Activated naive CD8-positive, alpha-beta T cell treated with anti-CD3 and anti-CD28 coated beads, Interleukin-2, amount 50 U/mL, for 24 hours (primary cell): ENCODE measurements at places on chromosomes 6 and 20.

GRCh38 chr6:158654960-158655489 lies 5.2 kb downstream of the SYTL3 start:
- H3K4me1 ChIP-seq, result peaks cover 78% of the 10 kb centered on the region
- H3K4me3 ChIP-seq, result peak overlapping the region; percentile 86
- no peak for DNase-seq
- peaks cover 4% of the 10 kb centered on the region for H3K27me3 ChIP-seq
- H3K27ac ChIP-seq, result peak overlapping the region; percentile 95
- H3K36me3 ChIP-seq, result peaks cover 84% of the 10 kb centered on the region

- no peak overlapping the region for H3K27ac ChIP-seq
- H3K36me3 ChIP-seq, result no peaks in the 10 kb centered on the region
- peaks cover 20% of the 10 kb centered on the region for H3K4me1 ChIP-seq
- peak overlapping the region; percentile 82 for H3K4me3 ChIP-seq
- H3K27me3 ChIP-seq, result peaks cover 55% of the 10 kb centered on the region
- DNase-seq, result peak; percentile 12
Observed at GRCh38 chr6:107491138-107491609, 1.3 kb downstream of the SOBP start.

GRCh38 chr6:42502127-42502526 lies 50.4 kb upstream of the TRERF1 start:
- DNase-seq, result no peak
- no peaks in the 10 kb centered on the region for H3K36me3 ChIP-seq
- no peak overlapping the region for H3K27ac ChIP-seq
- H3K4me3 ChIP-seq, result no peak overlapping the region
- peaks cover 6% of the 10 kb centered on the region for H3K27me3 ChIP-seq

DNA sequence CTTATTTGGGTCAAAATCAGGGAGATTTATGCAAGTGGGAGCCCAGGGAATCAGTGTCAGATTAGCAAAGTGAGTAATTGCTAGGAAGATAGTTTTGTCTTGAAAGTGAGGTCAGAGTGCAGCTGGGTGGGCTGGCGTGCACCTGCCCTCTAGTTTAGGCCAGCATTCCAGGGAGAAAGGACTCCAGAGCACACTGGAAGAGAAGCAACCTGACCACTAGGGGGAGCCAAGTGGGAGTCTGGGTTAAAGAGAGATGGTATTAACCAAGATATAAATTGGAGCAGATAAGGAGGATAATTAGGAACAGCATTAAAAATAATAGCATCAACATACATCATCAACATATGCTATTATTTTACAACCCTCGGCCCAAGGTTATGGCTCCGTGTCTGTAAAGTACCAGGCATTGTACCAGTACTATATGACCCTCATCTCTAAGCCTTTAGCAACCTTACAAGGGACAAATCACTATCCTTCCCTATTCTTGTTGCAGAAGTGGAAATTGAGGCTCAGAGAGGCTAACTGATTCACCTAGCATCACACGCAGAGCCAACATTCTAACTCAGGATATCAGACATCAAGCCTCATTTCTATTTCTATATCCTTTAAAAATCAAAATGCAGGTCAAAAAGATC lies 57.8 kb downstream of the SLC2A10 start:
- no peak overlapping the region for H3K27ac ChIP-seq
- H3K4me1 ChIP-seq, result no peaks in the 10 kb centered on the region
- DNase-seq, result peak; percentile 17
- H3K27me3 ChIP-seq, result peaks cover 11% of the 10 kb centered on the region

- DNase-seq, result no peak
- no peak overlapping the region for H3K4me3 ChIP-seq
- no peaks in the 10 kb centered on the region for H3K4me1 ChIP-seq
- H3K27ac ChIP-seq, result no peak overlapping the region
Observed at GRCh38 chr6:151307501-151307900, 67.7 kb downstream of the AKAP12 start.

DNA sequence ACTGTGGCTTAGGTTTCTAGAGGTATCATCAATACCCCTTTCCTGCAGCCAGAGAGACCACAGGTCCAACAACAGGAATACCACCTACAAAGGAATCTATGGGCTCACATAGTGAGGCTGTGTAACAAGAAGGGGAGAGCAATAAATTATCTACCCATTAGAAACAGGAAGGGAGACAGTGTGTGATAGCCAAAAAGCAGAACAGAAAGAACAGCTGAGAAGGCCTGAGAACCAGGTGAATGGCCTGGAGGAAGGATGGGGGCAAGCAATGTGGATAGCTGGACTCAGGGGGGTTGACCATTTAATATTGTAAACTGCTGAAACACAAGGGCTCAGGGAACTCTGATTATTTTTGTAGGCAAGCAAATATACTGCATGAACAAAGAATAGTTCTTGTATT lies 628.2 kb downstream of the COL12A1 start:
- no peak overlapping the region for H3K27ac ChIP-seq
- H3K27me3 ChIP-seq, result no peaks in the 10 kb centered on the region
- no peak for DNase-seq

DNA sequence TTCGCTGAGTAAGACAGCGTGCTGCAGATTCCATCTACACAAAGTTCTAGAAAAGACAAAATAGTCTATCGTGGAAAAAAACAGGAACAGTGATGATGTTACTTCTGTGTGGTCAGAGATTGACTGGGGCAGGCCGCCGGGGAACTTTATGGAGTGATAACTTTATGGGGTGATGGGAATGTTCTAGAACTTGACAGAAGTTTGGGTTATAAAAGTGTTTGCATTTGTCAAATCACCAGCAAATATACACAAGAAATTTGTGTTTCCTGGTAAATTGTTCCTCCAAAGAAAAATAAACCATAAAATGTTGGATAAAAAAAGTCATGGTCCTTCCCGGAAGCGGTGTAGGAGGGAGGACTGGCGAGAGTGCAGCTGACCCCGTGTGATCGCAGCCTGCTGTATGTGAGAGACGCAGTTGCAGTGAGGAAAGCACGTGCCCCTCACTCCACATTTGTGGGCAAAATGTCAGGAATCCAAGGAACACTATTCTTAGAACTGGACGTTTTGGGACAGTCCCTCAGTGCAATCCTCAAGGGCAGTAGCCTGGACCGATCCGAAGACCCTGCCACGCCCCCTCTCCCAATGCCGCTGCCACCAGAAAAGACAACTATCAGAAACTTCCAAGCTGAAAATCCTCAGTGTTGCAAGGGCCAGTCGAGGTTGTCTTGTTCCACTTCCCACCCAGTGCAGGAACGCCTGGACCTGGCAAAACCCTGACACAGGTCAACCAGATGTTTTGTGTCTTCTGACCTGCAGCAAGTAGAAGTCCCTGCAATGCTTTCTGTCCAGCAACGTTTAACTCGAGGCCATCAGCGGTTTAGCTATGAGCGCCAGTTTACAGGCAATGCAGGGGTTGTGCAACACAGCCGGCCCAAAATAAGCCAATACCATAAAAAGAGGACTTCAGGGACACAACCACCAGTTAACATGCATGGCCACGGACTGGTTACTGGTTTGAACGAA lies 80.5 kb upstream of the QKI start:
- H3K27me3 ChIP-seq, result peaks cover 8% of the 10 kb centered on the region
- H3K36me3 ChIP-seq, result no peaks in the 10 kb centered on the region
- no peak overlapping the region for H3K27ac ChIP-seq
- DNase-seq, result no peak
- H3K4me3 ChIP-seq, result no peak overlapping the region
- no peaks in the 10 kb centered on the region for H3K4me1 ChIP-seq

DNA sequence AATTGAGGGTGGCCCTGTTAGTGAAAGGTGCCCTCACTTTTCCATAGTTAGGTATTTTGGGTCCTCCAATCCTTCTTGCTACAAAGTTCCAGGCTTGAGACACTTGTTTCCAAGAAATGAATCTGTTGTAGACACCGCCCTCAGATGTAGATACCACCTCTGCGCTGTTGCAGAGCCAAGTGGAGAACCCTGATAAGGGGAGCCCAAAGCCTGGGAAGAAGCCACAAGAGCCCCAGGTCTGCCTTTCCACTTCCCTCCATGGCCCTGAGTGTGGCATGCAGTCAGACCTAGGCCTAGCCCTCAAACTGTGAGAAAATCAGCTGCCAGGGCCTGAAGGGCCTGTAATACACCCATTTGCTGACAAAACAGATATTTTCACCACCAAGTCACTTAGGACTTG lies 37.1 kb downstream of the DTD1 start:
- H3K4me1 ChIP-seq, result no peaks in the 10 kb centered on the region
- no peak for DNase-seq
- no peak overlapping the region for H3K4me3 ChIP-seq
- H3K36me3 ChIP-seq, result peaks cover 8% of the 10 kb centered on the region
- H3K27ac ChIP-seq, result no peak overlapping the region

DNA sequence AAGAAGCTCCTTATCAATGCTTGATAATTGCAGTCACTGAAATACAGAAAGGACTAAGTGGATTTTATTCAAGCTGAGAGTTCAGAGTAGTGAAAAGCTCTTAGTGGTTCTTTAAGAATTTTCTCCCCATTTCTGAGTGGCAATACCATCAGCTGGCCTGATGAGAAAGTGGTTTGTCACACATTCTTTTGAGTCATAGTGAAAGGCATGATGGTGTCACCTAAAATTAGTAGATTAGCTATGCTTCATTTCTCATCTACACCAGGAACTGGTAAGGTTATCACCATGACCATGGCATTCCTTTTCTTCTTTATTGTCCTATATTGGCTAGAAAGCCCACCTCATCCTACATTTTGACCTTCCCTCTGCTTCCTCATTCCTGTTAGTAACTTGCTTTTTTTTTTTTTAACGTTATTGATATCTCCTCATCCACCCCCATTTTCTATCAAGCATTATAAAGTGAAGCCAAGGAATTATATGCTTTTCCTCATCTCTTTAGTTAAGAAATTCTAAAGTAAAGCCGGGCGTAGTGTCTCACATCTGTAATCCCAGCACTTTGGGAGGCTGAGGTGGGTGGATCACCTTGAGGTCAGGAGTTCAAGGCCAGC lies 67.4 kb upstream of the LOC128125822 start:
- no peak overlapping the region for H3K27ac ChIP-seq
- no peaks in the 10 kb centered on the region for H3K36me3 ChIP-seq
- no peak overlapping the region for H3K4me3 ChIP-seq
- no peak for DNase-seq
- H3K27me3 ChIP-seq, result no peaks in the 10 kb centered on the region
- no peaks in the 10 kb centered on the region for H3K4me1 ChIP-seq

DNA sequence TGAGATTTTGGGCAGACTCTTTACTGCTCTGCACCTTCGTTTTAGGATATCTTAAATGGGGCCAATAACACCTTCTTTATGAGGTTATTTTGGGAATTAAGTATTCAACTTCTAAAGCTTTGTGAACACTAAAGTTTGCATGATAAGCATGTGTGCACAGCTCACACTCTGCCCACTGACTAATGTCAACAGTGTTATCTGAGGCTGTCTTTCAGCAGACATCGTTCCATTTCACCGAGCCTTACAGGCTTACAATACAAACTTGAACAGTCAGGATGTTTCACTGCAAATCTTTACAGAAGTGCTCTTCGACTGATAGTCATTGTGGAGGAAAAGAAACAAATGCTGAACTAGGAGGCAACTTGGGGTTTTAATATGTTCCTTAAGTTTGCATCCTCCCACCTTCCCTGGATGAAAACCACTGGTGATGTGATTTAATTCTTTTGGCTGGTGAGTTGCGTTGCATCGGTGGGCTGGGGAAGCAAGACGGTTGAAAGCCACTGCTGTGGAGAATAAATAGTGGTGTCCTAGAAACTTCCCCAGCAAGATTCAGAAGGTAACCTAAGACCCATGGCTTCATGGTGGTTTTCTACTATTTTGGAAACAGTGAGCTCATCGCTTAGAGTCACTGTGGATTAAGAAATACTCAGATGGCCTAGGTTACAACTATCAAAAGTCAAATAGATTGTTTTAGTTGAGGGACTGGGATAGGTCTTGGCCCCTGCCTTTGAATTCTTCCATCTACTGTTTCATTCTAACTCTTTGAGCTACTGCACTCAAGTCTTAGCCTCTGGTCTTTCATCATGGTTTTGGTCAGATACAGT lies 167.2 kb upstream of the MAP3K7 start:
- no peaks in the 10 kb centered on the region for H3K36me3 ChIP-seq
- H3K27ac ChIP-seq, result no peak overlapping the region
- H3K4me3 ChIP-seq, result no peak overlapping the region
- H3K4me1 ChIP-seq, result no peaks in the 10 kb centered on the region
- DNase-seq, result no peak

DNA sequence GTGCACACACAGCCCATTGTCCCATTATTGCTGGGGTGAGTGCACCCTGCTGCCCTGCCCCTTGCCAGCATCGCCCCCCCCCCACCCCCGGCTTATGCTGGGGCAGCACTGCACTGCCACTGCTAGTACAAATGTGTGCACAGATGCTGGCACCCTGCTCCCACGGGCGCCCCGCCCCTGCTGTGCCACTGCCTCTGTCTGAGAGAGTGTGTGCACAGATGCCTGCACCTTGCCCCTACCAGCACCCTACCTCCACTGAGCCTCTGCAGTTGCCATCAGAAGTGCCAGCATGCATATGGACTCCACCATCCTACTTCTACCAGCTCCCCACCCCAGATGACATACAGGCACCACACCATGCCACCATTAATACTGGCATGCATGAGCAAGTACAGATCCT lies 454.6 kb upstream of the KHDRBS2 start:
- no peak overlapping the region for H3K4me3 ChIP-seq
- no peak overlapping the region for H3K27ac ChIP-seq
- no peaks in the 10 kb centered on the region for H3K27me3 ChIP-seq
- no peaks in the 10 kb centered on the region for H3K36me3 ChIP-seq
- H3K4me1 ChIP-seq, result no peaks in the 10 kb centered on the region

DNA sequence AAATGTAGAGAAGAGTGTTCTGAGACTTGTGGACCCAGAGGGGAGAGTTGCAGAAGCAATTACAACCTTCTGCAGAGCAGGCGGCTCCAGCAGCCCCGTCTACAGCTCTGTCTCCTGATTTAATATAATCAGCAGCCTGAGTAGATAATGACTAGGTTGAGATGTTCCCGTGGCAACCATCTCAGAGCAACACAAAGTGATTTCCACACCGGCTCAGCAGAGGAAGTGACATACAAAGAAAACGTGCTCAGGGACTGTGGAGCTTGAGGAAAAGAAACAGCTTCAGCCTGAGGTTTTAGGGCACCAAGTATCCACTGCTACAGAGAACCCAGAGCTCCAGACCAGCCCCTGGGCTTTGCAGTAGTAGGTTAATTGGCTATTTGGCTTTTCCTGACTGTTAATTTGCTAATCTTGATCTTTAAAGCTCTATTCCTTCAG lies 136.4 kb downstream of the MTFR2 start:
- no peak overlapping the region for H3K27ac ChIP-seq
- DNase-seq, result no peak
- no peak overlapping the region for H3K4me3 ChIP-seq
- no peaks in the 10 kb centered on the region for H3K36me3 ChIP-seq
- H3K4me1 ChIP-seq, result no peaks in the 10 kb centered on the region
- peaks cover 10% of the 10 kb centered on the region for H3K27me3 ChIP-seq
